Putamen (tissue), 1 donor: ENCODE measurements at places on chromosomes 16 and 17.

DNA sequence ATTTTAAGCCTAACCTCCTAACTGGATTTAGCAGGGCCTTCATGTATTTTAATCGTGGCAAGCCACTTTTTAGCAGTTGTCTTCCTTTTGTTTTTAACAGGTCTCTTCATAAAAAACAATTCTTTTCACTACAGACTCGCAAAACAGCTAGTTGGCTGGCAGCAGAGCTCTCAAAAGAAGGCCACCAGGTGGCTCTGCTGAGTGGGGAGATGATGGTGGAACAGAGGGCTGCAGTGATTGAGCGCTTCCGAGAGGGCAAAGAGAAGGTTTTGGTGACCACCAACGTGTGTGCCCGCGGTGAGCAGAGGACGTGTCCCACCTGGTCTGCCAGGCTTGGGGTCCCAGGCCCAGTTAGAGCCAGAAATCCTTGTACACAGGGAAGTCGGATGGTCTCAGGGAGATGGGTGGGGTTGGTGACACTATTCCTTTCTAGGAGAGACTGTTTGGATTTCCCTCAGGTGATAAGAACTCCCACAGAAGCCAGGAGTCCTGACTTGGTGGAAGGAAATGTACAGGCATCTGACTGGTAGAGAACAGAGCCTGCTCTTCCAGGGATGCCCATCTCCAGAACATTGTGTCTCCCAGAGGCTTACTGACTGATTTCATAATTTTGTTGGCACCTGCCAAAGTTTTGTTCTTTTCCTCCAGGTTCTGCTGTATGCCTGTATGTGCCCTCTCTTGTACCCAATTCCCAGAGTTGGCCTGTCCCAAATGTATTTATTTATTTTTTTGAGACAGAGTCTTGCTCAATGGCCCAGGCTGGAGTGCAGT, 14.9 kb upstream of the DDX19A start:
- DNase-seq: no peak

- no peak for DNase-seq
Measured at GRCh38 chr17:48596000-48596734, 2.6 kb upstream of the HOXB5 start.

DNA sequence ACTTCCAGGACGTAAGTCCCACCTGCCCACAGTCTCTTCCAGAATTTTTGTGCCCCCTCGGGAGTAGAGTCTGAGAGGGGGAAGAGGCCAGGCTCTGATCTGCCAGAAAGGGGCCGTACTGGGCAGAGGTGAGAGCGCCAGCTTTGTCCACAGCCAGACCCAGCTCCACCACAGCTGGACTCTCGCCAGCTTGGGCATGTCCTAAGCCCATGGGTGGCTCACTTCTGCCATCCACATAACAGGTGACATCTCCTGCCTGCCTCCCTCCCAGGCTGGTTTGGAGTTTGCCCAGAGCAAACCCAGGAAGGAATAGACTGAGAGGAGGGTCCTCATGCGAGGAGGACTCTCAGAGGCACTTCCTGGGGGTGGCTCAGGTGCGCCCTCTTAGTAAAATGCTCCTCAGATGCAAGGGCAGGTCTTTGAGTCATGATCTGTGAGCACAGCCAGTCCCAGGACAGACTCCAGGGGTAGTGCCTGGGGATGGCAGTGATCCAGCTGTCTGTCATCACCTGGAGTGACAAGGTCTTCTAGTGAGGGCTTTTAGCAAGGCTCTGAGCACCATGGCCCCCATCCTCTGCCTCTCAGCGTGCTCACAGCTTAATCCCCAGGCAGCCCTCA, 89.2 kb downstream of the AMFR start:
- no peak for DNase-seq

GRCh38 chr17:31297090-31297489, at the start of gene OMG:
Gene OMG (minus strand): TSS chr17:31297239. CDS start chr17:31296331, 908 bp downstream.
- peak; percentile 90 for DNase-seq

- no peak for DNase-seq
Measured at GRCh38 chr16:7350806-7351205, 18.2 kb downstream of the RBFOX1 start.

GRCh38 chr16:61921373-61921772, 114.9 kb downstream of the CDH8 start:
- no peak for DNase-seq

DNA sequence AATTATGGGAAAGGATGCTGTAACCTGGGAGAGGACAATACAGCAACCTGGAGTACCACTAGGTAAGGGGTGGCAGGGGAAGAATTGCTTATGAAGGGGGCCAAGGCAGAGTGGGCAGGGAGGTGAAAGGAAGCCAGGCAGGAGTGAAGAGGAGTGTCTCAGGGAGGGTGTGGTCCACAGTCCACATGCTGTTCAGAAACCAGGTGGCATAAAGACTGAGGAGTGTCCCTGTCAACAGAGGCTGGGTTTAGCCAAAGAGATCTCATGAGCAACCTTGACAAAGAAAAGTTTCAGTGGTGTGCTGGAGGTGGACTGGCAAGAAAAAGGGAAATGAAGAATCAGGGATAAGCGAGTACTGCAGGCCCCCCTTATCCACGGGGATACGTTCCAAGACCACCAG, 88.4 kb downstream of the SPACA3 start:
- no peak for DNase-seq

DNA sequence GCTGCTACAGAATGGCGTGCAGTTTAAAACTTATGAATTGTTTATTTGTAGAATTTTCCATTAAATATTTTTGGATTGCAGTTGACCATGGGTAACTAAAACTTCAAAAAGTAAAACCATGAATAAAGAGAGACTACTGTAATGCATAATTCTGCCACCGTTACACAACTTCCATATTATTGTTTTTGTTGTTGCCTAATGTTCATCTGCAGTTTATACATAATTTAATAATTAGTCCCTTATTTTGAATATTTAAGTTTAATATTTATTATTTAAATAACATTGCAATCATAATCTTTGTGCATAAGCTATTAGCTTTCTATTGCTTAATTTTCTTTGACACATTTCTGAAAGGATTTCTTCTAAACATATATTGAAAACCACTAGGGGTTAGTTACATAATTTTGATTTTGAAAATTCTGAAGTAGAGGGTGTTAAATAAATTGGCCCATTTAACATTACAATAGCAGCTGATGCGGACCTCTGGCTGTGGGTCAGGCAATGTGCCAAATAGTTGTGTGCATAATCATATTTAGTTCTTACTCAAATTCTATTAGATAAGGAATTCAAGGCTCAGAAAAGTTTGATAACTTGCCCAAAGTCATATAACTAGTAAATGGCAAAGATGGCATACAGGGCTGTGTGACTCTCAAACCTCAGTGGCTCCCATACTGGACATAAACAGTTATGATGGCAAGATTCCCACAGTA, 31.1 kb downstream of the PPM1E start:
- no peak for DNase-seq

DNA sequence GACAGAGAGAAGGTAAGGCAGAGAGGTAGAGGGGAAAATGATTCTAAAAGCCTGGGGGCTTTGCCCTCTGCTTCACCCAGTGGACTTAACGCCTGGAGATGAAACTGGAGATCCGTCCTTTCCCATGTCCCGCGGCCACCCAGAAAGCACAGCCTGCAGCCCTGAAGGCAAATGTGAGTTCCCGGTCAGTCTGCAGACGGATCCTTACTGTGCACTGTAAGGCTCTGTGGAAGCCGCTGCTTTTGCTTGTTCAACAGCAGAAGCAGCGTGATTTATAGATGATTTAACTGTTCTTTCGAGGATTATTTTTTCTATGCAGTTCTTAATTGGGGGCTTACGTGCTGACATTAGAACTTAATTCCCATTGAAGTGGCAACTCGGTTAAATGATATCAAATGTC, 290.4 kb downstream of the FOXL1 start:
- no peak for DNase-seq

GRCh38 chr16:83095941-83096692, 469.3 kb downstream of the CDH13 start:
- no peak for DNase-seq

DNA sequence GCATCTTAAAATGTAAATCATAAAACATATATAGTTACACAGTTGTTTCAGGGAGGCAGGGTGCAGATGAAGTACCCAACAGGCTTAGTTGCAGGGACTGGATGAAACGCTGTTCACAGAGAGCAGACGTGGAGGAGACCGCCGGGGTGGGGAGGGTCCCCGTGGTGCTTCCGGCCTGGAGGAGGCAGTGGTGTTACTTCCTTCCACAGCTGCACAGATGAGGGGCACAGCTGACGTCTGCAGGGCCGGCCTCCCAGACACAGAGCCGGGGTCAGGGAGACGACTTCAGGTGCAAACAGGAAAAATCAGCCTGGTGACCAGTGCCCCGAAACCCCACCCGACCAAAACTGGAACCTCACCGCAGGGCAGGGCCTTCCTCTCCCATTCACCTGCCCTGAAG, 17.1 kb downstream of the SPIRE2 start:
- no peak for DNase-seq

DNA sequence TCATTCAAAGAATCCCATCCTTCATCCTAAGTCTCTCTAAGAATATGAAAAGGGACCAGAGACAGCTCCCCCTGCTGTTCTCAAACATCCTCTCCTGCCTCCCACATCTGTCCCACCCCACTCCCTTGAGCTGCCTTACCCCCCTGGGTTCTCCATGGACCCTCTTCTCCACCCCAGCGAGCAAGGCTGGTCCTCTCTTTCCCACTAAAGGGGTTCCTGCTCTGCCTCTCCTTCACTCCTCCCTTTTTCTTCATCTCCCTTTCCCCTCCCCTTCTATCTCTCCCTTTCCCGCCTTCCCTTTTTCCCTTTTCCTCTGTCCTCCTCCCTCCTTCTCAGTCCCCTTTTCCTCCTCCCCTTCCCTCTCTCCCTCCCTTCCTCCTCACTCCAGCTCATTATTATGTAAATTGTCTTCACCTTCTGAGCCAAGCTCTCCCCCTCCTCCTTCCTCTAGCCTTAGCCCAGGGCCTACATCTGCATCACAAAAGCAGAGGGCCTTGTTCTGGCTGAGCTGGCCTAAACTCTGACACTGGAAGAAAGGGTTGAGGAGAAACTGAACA, 90.0 kb downstream of the GNAO1 start:
- no peak for DNase-seq

- no peak for DNase-seq
Measured at GRCh38 chr17:50660042-50660886, 25.6 kb downstream of the ABCC3 start.

DNA sequence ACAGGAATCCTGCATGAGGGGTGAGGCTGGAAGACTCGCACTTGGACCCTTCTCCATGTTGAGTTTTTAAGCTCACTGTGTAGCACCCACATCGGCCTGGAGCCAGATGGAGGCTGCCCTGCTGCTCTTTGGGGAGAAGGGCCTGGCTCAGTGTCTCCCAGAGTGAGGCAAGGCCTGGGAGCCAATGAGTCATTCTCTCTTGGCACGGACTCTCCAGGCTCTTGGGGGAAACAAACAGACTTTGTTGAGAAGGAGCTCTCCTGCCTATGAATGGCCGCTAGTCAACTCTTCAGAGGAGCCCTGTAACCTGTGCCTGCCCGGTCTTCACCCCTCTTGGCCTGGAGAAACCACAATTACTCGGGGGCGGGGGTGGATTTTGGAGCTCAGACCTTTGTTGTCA, 50.8 kb upstream of the MAF start:
- DNase-seq: peak; percentile 60

DNA sequence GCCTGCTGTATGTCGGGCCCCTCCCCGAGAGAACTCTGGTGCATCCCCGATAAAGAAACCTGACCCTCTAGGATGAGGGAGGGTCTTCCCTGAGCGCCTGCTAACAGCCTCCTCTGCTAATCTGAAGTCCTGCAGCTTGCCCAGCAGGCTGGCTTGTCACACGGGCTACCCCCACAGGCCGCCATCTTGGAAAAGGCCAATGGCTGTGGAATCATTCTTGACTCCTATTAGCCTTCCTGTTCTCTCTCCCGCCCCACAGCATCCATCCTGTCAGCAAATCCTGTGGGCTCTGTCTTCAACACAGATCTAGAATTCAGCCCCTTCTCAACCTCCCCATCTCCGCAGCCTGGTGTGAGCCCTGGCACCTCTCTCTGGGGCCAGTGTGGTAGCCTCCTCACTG, 12.0 kb downstream of the IL4R start:
- DNase-seq: no peak

GRCh38 chr16:10325783-10326543, 59.9 kb upstream of the ATF7IP2 start:
- no peak for DNase-seq

GRCh38 chr17:74842146-74842598, 17.5 kb downstream of the GRIN2C start:
- no peak for DNase-seq
